Activated CD4-positive, alpha-beta T cell treated with anti-CD3 and anti-CD28 coated beads, Interleukin-2, amount 10 ng/mL, durations not matched to agents 7 days and 5 days (primary cell): ENCODE measurements at places on chromosomes 7 and 10. TPM values are rescaled to one million over a fixed set of nuclear protein-coding genes. Genes with fewer than 3 reads are reported as not detected.

DNA sequence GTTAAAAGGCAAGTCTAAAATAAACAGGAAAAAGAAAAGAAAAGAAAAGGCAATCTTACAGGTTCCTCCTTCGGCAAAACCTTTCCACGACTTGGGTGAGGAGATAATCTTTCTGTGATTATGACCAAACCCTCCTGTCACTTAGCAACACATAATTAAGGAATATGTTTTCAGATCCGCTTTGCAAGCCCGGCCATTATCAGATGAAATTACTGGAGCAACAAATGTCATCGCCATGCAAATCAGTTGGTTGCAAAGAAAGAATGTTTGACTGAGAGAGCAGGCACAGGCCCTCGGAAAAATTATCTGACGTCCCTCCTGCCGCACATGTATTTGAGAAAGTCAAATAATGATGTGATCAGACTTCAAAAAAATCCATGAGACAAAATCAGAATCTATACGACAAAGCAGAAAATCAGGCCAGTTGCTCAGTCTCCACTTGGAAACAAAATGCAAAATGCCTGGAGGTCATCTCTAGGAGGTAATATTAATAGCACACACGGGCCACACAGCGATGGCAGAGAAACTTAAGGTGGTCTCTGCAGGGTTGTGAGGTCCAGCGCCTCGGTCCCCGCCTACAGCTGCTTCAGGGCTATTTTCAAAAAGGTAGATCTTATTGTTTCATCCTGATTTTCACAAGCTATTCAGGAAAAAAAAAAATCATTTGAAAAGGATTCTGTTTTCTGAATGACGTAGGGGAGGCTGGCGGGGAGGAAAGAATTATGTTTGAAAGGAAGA lies 82.7 kb downstream of the ZRANB1 start:
- no peaks in the 10 kb centered on the region for H3K4me1 ChIP-seq
- peaks cover under 1% of the 10 kb centered on the region for H3K27me3 ChIP-seq
- no peak overlapping the region for H3K27ac ChIP-seq
- no peak overlapping the region for H3K4me3 ChIP-seq
- no peaks in the 10 kb centered on the region for H3K36me3 ChIP-seq

GRCh38 chr10:73584737-73585136 lies 6.4 kb downstream of the USP54 start:
- no peak overlapping the region for H3K4me3 ChIP-seq
- no peaks in the 10 kb centered on the region for H3K36me3 ChIP-seq
- no peak for DNase-seq
- no peaks in the 10 kb centered on the region for H3K4me1 ChIP-seq
- no peaks in the 10 kb centered on the region for H3K27me3 ChIP-seq
- H3K27ac ChIP-seq: no peak overlapping the region

ATRNL1 gene
- total RNA-seq: 0.12 TPM

- H3K4me1 ChIP-seq: peaks cover 4% of the 10 kb centered on the region
- H3K36me3 ChIP-seq: no peaks in the 10 kb centered on the region
- H3K4me3 ChIP-seq: no peak overlapping the region
- H3K27ac ChIP-seq: no peak overlapping the region
Measured at GRCh38 chr10:93718937-93719725, 16.7 kb upstream of the FRA10AC1 start.

DNA sequence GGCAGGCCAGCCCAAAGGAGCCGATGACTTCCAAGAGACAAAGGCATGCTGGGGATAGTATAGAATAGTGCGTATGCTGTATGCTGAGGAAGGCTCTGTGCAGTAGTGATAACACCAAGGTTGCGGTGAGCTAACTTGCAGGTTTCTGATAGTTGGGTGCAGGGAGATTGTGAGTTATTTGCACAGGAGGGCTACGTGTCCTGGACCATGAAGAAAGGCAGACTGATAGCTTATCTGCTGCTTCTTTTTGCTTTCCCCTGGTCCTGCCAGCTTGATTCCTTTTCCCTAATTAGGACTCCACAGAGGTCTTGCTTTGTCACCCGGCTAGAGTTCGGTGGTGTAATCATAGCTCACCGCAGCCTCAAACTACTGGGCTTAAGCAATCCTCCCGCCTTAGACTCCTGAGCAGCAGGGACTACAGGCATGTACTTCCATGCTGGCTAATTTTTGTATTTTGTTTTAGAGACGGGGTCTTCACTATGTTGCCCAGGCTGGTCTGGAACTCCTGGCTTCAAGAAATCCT lies 43.9 kb upstream of the ARHGAP12 start:
- no peaks in the 10 kb centered on the region for H3K27me3 ChIP-seq
- no peaks in the 10 kb centered on the region for H3K36me3 ChIP-seq
- H3K4me1 ChIP-seq: peaks cover 25% of the 10 kb centered on the region
- no peak overlapping the region for H3K4me3 ChIP-seq
- no peak overlapping the region for H3K27ac ChIP-seq
- DNase-seq: no peak

GRCh38 chr7:16698200-16698905 lies 52.4 kb downstream of the BZW2 start:
- no peaks in the 10 kb centered on the region for H3K4me1 ChIP-seq
- peaks cover 54% of the 10 kb centered on the region for H3K36me3 ChIP-seq
- no peaks in the 10 kb centered on the region for H3K27me3 ChIP-seq

DNA sequence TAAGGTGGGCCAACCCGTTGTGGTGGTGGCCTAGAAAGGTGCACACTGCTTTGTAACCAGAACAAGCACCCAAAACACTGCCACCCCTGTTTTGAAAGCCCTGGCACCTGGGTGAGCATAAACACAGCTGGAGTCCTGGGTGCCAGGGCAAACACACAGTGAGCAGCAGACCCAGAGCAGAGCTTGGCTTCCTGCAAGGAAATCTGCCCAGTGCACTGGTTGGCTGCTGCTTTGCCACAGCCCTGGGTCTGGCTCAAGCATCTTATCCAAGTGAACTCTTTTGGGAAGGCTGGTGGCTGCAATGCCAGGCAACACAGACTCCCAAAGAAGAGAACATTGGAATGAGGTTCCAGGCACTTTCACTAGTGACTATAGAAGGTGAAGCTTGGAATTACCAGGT lies 145.5 kb upstream of the PDE1C start:
- no peak for DNase-seq
- no peaks in the 10 kb centered on the region for H3K36me3 ChIP-seq
- H3K4me1 ChIP-seq: no peaks in the 10 kb centered on the region
- no peak overlapping the region for H3K27ac ChIP-seq

GRCh38 chr7:452226-452751 lies 67.4 kb downstream of the PDGFA start:
- no peak overlapping the region for H3K27ac ChIP-seq
- no peak for DNase-seq
- peaks cover 8% of the 10 kb centered on the region for H3K27me3 ChIP-seq
- no peak overlapping the region for H3K4me3 ChIP-seq
- H3K4me1 ChIP-seq: peaks cover 6% of the 10 kb centered on the region

TMEM26 gene
- not detected for total RNA-seq

CRHR2 gene
- total RNA-seq: not detected

DNA sequence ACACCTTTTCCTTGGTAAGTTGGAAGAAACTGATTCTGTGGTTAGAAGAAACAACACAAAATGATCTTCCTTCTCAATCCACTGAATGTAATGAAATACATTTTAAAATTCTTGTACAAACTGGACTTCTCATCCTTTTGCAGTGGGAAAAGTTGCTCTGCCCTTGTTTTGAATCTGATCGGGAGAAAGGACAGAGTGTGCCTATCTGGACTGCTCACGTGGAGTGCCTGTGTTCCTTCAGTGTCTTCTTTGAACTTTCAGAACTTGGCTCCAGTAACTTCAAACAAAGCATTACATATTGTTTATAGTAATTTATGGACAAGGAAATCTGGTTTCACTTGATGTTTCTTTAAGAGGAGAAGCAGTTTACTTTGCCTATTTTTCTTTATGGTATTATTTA lies 17.1 kb downstream of the SLC26A3 start:
- peaks cover 20% of the 10 kb centered on the region for H3K4me1 ChIP-seq
- H3K4me3 ChIP-seq: no peak overlapping the region
- no peak overlapping the region for H3K27ac ChIP-seq
- H3K36me3 ChIP-seq: no peaks in the 10 kb centered on the region
- no peak for DNase-seq

GRCh38 chr7:119320316-119320715 lies 952.7 kb upstream of the KCND2 start:
- no peak overlapping the region for H3K27ac ChIP-seq
- H3K4me1 ChIP-seq: no peaks in the 10 kb centered on the region
- no peaks in the 10 kb centered on the region for H3K36me3 ChIP-seq
- no peak for DNase-seq
- no peak overlapping the region for H3K4me3 ChIP-seq

ZFAND2A gene
- 23.3 TPM for total RNA-seq

- H3K4me3 ChIP-seq: no peak overlapping the region
- H3K4me1 ChIP-seq: no peaks in the 10 kb centered on the region
- no peaks in the 10 kb centered on the region for H3K36me3 ChIP-seq
- no peak for DNase-seq
- peaks cover 2% of the 10 kb centered on the region for H3K27me3 ChIP-seq
Measured at GRCh38 chr7:141221007-141221612, 147.2 kb downstream of the TMEM178B start.

- H3K4me3 ChIP-seq: no peak overlapping the region
- no peak overlapping the region for H3K27ac ChIP-seq
- H3K27me3 ChIP-seq: peaks cover 5% of the 10 kb centered on the region
- no peaks in the 10 kb centered on the region for H3K36me3 ChIP-seq
Measured at GRCh38 chr10:120115959-120116358, 223.4 kb downstream of the SEC23IP start.

- DNase-seq: no peak
- no peak overlapping the region for H3K27ac ChIP-seq
- no peaks in the 10 kb centered on the region for H3K4me1 ChIP-seq
- no peaks in the 10 kb centered on the region for H3K36me3 ChIP-seq
Measured at GRCh38 chr7:28571405-28571804, 159.1 kb downstream of the CREB5 start.

GRCh38 chr7:93198472-93198871 lies 27.8 kb downstream of the HEPACAM2 start:
- H3K4me3 ChIP-seq: no peak overlapping the region
- no peaks in the 10 kb centered on the region for H3K36me3 ChIP-seq
- H3K27ac ChIP-seq: no peak overlapping the region
- peaks cover 45% of the 10 kb centered on the region for H3K27me3 ChIP-seq
- no peaks in the 10 kb centered on the region for H3K4me1 ChIP-seq
- no peak for DNase-seq

- H3K36me3 ChIP-seq: no peaks in the 10 kb centered on the region
- H3K27me3 ChIP-seq: peaks cover 4% of the 10 kb centered on the region
- H3K4me3 ChIP-seq: no peak overlapping the region
- H3K4me1 ChIP-seq: no peaks in the 10 kb centered on the region
Measured at GRCh38 chr10:7551950-7552716, 114.6 kb downstream of the ITIH5 start.

- no peak for DNase-seq
- H3K4me1 ChIP-seq: no peaks in the 10 kb centered on the region
- no peak overlapping the region for H3K27ac ChIP-seq
- H3K4me3 ChIP-seq: no peak overlapping the region
Measured at GRCh38 chr7:99257675-99258074, 15.0 kb upstream of the MYH16 start.

OR2A7 gene
- total RNA-seq: 4.8 TPM

MAT1A gene
- not detected for total RNA-seq

GRCh38 chr10:35685402-35685801 lies 43.3 kb upstream of the FZD8 start:
- H3K4me1 ChIP-seq: no peaks in the 10 kb centered on the region
- no peak overlapping the region for H3K27ac ChIP-seq
- H3K36me3 ChIP-seq: no peaks in the 10 kb centered on the region
- DNase-seq: no peak
- H3K4me3 ChIP-seq: no peak overlapping the region

PARD3 gene
- 1.0 TPM for total RNA-seq

DNA sequence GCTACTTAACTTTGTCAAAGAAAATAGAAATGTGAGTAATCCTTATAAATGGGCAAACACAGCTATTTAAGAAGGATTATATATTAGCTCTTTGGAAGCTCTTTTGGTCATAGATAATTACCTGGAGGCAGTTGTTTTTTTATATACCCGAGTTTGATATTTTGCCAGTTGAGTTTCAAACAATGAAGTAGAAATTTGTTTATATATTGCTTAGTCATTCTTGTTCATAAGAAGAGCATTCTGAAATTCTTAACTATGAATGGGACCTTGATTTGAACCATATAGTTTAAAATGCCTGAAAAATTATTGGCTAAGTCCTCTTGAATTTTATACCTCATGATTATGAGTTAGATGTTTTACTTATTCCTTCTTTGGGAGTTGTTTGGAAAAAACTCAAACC lies 36.4 kb downstream of the MINPP1 start:
- H3K4me1 ChIP-seq: peaks cover 20% of the 10 kb centered on the region
- no peak overlapping the region for H3K4me3 ChIP-seq
- no peak overlapping the region for H3K27ac ChIP-seq
- H3K36me3 ChIP-seq: peaks cover 35% of the 10 kb centered on the region
- no peak for DNase-seq
- H3K27me3 ChIP-seq: no peaks in the 10 kb centered on the region

IL2RA gene
- total RNA-seq: 142 TPM

ZNF655 gene
- total RNA-seq: 92.7 TPM

GRCh38 chr7:139560678-139561077 lies 37.2 kb downstream of the CLEC2L start:
- peaks cover 13% of the 10 kb centered on the region for H3K4me1 ChIP-seq
- no peak for DNase-seq
- peaks cover 2% of the 10 kb centered on the region for H3K36me3 ChIP-seq
- H3K4me3 ChIP-seq: no peak overlapping the region
- no peak overlapping the region for H3K27ac ChIP-seq
